Foreskin melanocyte (primary cell): ENCODE measurements at places on chromosomes 2 and 18.

DNA sequence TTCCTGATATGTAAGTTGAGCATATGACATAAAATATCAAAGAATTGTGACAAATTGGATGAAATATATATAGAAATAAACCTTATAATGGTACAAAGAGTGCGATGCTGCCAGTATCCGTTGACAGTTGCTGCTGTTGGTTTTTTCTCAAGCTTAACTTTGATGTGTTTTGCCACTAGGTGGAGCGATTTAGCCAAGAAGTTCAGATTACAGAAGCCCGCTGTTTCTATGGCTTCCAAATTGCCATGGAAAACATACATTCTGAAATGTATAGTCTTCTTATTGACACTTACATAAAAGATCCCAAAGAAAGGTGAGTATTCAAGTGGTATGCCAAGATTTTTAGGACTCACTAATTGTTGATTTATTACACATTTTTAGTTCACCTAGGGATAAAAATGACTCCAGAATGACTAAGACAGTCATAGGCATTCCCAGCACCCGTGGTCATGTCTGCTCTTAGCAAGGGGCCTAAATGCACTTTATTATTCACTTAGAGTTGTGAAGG, 2.1 kb downstream of the RRM2 start:
- DNase-seq = peak; percentile 59

GRCh38 chr18:23259701-23260681, 124.7 kb downstream of the CABLES1 start:
- peak; percentile 80 for DNase-seq

- DNase-seq = no peak
Measured at GRCh38 chr2:12068796-12069538, 322.5 kb downstream of the LPIN1 start.

GRCh38 chr2:223727562-223727961, 109.8 kb downstream of the AP1S3 start:
- DNase-seq = peak; percentile 74

GRCh38 chr2:200376513-200377354, 70.2 kb downstream of the SPATS2L start:
- DNase-seq = no peak

- no peak for DNase-seq
Measured at GRCh38 chr2:201298462-201299052, 38.2 kb downstream of the CASP8 start.

- DNase-seq = no peak
Measured at GRCh38 chr2:140013545-140014203, 1233.5 kb upstream of the NXPH2 start.

- no peak for DNase-seq
Measured at GRCh38 chr2:110948027-110948674, 172.6 kb upstream of the BCL2L11 start.

DNA sequence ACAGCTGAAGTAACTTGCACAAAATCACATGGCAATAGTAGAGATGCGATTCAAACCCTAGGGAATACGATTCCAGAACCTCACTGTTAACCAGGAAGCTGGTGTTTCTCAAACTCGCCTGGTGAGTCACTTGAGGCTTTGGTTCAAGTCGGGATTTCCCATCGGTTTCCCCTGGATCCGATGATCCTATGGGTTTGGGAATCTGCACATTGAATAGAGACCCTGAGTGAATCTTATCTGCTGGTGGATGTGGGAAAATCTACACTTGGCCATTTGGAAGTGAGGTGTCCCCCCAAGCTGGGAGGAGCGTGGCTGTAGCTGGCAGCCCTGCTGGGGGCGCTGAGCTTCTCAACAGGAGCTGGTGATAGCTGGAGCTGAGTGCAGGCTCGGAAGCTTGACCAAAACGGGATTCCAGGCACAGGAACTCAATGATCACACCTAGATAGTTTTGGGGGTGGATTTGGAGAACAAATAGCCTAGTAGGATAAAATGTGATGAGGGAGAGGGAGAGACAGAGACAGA, 135.4 kb downstream of the PRKCE start:
- no peak for DNase-seq

- DNase-seq = no peak
Measured at GRCh38 chr18:32160547-32160946, 29.3 kb upstream of the MEP1B start.

DNA sequence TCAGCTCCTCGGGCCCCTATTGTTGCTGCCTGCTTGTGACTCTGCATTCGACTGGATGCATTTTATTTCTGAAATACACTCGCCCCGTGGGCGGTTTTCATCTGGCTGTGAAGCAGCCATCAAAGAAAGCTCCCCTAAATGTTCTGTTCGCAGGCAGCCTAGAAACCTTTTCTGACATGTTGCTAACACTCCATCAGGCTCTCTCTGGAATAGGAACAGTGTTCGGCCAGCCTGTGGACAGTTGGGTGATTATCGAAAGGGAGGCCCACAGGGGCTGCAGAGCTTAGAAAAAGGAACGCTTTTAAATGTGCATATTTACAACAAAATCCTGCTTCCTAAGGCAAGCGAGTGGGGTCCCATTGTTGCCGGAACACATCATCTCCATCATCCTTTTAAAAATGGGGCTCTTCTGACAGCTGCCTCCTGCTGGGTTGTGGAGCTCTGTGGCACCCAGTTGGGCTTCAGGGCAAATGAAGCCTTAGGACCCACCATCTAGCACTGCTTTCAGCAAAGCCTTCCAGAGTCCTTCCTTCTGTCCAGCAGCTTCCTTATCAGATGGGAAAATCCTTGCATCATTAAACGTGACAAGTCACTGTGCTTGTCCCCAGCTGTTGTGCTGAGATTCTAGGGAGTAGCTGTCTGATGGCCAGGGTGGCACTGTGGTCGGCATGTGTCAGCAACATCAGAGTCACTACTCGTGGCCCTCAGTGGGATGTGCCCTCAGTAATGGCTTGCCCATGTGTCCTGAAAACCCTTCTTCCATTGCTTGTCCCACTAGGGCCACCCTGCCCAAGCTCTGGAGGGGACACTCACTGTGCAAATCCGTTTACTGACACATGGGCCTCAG, 102.6 kb downstream of the GBX2 start:
- no peak for DNase-seq

DNA sequence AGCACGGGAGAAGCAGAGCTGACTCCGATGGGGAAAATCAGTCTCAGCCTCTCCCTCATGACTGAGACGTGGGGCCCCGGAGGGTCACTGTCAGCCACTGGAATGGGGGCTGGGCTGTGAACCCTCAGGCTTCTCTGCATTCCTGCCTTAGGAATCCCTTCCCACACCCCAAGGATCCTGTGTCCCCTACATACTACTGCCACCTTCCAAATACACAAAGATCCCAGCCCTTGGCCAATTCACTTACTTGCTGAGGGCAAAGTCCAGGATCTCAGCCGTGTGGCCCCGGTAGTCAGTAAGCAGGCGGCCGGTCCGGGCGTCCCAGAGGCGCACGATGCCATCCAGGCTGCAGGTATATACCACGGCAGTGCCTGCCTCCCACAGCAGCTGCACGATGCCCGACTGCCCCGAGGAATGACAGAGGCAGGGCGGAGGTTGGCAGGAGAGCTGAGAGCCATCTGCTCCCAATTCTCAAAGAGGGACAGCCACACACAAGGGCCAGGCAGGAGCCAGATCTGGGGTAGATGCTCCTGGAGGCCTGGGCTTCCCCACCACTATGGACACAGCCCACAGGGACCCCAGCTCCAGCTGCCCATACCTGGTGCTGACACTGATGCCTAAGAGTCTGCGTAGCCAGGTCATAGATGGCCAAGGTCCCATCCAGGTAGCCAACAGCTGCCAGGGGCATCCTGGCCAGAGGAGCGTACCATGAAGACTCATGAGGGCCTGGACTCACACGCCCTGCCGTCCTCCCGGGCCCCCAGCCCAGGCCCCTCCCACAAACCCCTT, 4.2 kb downstream of the GPBAR1 start:
- DNase-seq = no peak

DNA sequence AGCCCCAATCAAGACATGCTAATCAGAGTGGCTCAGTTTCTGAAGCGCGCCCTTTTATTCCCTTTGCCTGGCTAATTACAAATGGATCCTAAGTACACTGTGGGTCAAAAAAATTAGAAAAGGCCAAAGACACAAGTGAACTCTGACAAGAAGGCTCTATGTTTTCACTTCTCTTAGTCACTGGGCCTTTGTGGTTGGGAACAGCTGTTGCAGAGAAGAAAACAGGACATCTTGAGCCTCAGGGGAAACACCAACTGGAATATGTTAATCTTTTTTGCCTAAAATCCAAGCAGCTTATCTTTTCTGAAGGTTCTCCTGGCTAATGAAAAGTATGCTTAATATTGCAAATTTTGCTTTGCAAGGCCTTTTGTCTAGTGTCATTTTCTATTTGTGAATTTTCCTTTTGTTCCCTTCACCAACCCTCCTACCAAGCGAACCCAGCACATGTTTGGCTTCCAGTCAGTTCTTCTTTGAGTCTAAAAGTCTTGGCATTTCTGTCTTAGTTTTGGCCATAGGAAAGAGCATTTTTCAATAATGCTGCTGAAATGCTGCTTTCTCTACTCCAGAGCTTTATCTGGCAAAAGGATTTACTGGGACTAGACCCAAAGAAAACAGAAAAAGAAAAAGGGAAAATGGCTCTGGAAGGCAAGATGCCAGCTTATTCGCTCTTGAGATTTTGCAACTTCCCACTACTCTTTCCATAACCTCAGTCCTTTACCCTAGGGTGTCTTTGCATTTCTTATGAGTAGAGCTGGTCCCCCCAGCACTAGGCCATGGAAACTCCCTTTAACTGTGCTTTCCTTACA, 440.2 kb upstream of the ST6GAL2 start:
- peak; percentile 95 for DNase-seq

- DNase-seq = peak; percentile 48
Measured at GRCh38 chr2:207530160-207531031, 634 bp downstream of the CREB1 start.

- DNase-seq = no peak
Measured at GRCh38 chr2:233818639-233819621, 35.4 kb downstream of the HJURP start.

DNA sequence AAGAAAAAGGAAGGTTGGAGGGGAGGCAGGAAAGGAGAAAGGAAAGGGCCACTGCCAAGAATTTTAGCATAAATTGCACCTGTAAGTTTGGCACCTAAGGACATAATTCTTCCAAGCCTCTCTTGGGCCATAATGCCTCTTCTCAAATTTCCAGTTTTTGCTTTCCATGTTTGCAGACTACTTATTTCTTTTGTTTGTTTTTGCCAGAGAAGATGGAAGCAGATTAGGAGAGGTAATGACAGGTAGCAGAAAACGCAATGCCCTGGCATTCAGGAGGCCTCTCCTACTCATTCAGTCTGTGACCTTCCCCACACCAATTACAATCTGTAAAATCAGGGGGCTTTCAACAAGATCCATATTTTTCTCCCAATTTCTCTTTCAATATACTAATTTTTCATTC, 56.8 kb downstream of the MRPL33 start:
- no peak for DNase-seq

- no peak for DNase-seq
Measured at GRCh38 chr2:47546994-47547393, 144.0 kb downstream of the MSH2 start.

DNA sequence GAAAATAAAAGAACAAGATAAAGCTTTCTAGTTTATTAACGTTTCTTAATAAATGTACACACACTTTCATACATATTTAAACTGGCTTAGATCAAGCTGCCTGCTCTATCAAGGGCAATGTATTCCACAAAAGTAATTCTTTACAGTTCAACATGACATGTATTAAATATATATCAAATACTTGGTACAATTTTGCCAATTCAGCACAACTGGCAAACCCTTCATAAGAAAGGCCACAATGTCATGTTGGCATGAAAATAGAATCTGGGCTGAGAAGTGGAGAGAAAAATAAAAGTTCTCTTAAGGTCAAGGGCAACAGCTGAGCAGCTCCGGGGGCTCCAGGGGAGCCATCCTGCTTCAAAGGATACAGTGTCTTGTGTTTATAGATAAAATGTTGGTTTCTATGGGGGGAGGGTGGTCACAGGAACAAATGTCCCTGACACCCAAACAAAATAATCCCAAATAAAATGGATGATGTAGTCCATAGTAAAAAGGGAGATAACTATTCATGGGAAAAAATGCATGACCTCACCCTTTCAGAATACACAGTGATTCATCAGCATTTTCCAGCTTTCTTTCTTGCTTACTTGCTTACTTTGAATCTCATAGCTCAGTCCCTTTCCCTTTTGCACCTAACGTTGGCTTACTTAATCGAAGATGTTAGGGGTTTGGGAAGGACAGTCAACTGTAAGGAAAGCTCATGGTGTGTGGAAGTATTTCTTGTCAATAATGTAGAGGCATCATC, 494.9 kb downstream of the NYAP2 start:
- no peak for DNase-seq

GRCh38 chr2:59196491-59196890, 955.4 kb upstream of the FANCL start:
- no peak for DNase-seq

- DNase-seq = no peak
Measured at GRCh38 chr2:150978053-150978452, 283.6 kb downstream of the RBM43 start.

DNA sequence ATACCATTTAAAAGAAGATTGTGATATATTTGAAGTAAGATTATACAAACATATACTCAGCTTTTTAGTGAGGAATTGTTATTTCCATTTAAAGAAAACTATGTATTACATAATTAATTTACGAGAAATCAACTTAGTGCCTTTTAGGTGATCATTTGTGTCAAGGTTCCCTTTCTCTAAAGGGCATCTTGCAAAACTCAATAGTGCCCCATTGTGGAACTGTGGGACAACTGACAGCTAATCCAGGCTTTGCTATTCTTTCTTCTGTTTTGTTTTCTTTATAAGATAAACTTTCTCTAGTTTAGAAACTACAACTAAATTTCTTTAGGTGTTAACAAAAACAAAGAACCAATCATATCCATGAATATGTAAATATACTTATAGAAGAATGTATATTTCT, 24.3 kb upstream of the VIT start:
- DNase-seq = no peak

DNA sequence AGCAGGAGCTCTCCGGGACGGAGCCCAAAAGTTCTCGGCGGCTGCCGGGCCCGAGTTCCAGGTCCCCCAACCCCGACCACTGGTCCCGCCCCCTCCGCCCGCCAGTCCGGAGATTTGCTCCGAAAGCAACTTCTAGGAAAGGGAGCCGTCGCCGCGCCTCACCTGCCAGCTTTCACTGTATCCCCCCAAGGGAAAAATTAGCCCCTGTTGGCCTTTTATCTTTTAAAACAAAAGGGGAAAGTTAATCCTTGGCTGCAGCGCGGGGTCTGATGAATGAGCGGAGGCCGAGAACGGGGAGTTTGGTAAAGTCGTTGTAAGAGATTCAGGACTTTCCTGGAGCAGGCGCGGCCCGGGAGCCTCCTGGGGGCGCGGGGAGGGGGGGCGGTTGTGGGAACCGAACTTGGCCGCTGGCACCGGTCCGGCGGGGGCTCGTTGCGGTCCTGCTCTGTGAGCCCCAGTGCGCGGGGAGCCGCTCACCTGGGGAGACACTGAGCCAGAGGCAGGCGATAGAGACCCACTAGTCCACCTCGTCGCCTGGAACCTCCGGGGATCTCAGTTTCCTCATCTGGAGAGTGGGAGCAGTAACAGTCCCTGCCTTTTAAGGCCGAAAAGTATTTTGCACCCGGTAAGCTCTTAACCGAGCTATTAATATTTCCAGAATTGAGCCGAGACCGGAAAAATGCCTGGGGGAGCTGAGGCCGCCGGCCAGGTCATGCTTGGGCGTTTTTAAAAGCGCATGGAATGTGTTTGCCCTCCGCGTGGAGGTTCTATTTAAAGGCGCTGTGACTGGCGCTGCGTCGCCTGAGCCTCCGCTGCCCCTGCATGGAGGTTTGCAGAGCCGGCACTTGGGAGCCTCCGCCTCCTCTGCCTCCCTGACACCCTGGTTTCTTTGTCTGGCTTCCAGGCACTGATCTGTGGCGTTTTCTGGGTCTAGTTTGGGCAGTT, 1.1 kb downstream of the EFHD1 start:
- no peak for DNase-seq
